Activated T-cell treated with anti-CD3 and anti-CD28 coated beads, Interleukin-2, amount 50 U/mL, for 4 hours (primary cell): ENCODE measurements at places on chromosomes 12 and 14. TPM values are rescaled to one million over a fixed set of nuclear protein-coding genes. Genes with fewer than 3 reads are reported as not detected.

IKZF4 gene
- 9.4 TPM for total RNA-seq

DNA sequence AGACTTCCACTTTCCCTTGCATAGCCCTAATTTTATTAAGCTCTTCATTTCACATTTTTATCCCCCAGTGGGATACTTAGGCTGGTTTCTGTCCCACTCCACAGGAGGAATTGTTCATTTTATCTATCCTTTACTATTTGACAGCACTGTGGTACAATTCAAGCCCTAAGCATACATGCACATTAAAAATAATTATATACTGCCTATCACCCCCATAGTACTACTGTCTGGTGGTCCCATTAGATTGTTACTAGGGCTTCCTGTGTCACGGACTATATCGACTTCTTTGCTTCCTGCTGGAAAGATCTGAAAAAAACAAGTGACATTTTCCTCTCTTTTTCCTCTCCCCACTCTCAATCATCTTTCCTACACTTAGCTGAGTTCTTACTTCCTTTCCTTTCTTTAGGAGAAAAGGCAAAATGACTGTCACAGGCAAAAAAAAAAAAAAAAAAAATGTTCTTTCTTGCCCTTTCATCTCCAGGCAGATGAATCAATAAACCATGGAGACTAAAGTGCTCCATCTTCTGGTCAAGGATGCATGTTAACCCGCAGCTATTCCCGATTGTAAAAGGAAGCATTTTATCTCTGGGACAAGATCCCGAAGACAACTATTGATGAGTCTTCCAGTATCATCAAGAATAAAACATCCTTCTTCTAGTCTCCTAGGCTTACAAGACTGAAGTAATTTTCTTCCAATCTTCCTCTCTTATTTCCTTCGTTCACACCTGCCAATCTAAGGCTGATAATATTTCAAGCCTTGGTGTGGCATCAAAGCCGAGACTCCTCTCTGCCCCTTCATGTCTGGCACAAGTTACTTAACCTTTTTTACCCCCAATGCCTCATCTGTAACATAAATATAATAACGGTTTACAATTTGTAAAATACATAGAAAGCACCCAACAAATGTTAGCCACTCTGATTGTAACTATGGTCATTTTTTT is 94.4 kb upstream of the PLEKHG7 start:
- DNase-seq, result no peak

DNA sequence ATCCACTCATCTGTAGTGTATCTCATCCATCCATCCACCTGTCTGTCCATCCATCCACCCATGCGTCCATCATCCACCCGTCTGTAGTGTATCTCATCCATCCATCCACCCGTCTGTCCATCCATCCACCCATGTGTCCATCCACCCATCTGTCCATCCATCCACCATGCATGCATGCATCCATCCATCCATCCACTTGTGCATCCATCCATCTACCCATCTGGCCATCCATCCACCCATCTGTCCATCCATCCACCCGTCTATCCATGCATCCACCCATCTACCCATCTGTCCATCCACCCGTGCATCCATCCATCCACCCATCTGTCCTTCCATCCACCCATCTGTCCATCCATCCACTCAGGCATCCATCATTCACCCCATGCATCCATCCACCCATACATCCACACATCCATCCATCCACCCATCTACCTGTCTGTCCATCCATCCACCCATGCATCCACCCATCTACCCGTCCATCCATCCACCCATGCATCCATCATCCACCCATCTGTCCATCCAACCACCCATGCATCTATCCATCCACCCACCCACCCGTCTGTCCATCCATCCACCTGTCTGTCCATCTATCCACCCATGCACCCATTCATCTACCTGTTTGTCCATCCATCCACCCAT is 28.5 kb downstream of the FBRSL1 start:
- no peak for DNase-seq

- no peak for DNase-seq
These were observed 9.9 kb downstream of the TMEM19 start for GRCh38 chr12:71695782-71696181.

GRCh38 chr14:34833549-34834523 is 41.3 kb downstream of the BAZ1A start:
- no peak for DNase-seq

TGFB3 gene
- 4.1 TPM for total RNA-seq

- DNase-seq, result no peak
These were observed 51.8 kb downstream of the SLC15A5 start for GRCh38 chr12:16225692-16226091.

CSAD gene
- 10.6 TPM for total RNA-seq

GRCh38 chr12:115090783-115091182 is 406.8 kb upstream of the TBX3 start:
- DNase-seq, result no peak

RFX4 gene
- not detected for total RNA-seq

DNA sequence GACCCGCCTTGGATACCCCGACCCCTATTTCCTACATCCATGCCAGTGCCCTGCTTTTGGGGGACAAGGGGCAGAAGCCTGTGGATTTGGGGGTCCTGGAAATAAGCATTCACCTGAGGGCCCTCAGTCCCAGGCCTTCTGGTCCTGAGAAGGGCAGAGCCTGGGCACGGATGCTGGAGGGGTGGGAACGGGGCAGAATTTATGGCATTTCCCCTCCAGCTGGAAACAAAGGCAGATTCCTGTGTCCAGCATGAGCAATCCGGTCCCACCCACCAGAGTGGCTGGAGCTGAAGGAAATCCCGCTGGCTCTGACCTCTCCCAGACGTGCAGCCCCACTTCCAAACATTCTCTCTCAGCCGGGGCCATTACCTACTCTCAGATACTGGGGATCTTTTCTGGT is 9.3 kb downstream of the ANKRD33 start:
- DNase-seq, result no peak

PLBD1 gene
- 0.43 TPM for total RNA-seq

GPRC5A gene
- total RNA-seq, result 0.50 TPM

DNA sequence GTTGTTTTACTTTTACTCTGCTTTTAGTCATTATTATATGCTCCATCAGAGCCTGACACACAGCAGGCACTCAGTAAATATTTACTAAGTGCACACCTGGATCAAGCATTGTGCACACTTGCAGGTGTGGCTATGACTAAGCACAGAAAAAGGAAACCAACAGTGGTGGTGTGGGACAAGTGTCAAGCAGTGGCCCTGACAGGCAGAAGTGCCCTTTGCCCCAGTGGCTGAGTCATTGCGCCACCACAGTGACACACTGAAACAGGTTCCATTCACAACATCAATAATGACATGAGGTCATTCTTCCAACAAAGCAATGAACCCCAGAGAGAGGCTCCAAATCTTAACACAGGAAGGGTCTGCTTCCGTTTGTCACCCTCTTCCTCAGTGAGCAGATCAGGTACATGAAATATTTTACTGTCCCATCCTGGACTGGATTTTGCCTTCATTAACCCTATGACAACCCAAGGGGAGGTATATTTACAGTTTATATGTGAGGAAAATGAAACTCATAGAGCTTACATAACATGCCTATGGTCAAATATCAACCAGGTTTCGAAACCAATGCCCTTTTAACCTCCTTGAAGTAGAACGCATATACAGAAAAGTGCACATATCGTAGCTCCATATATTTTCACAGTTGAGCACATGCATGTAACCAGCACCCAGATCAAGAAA is 82.6 kb upstream of the GTF2A1 start:
- DNase-seq, result no peak

GRCh38 chr12:4037747-4038312 is 164.6 kb upstream of the PARP11 start:
- no peak for DNase-seq

DNA sequence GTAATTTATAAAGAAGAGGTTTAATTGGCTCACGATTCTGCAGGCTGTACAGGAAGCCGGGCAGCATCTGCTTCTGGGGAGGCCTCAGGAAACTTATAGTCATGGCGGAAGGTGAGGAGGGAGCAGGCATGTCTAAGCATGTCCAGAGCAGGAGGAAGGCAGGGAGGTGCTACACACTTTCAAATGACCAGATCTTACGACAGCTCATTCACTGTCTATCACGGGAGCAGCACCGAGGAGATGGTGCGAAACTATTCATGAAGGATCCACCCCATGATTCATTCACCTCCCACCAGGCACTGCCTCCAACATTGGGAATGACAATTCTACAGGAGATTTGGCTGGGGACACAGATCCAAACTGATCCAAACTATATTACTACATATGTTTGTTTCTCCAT is 10.0 kb downstream of the SFSWAP start:
- no peak for DNase-seq

DNA sequence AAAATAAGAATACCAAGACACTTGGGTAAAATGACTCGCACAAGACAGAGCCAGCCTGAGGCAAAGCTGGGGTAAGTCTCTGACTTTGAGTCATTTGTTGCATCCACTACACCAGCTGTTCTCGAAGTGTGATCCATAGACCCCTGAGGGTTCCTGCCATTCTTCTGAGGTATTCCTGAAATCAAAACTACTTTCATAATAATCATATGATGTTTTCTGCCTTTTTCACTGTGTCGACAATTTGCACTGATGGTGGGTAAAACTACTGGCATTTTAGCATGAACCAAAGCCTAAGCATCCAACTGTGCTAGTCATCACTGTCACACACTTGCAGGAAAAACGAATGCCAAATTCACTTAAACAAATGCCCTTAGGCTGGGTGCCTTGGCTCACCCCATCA is 135.5 kb upstream of the FUT8 start:
- no peak for DNase-seq

DNA sequence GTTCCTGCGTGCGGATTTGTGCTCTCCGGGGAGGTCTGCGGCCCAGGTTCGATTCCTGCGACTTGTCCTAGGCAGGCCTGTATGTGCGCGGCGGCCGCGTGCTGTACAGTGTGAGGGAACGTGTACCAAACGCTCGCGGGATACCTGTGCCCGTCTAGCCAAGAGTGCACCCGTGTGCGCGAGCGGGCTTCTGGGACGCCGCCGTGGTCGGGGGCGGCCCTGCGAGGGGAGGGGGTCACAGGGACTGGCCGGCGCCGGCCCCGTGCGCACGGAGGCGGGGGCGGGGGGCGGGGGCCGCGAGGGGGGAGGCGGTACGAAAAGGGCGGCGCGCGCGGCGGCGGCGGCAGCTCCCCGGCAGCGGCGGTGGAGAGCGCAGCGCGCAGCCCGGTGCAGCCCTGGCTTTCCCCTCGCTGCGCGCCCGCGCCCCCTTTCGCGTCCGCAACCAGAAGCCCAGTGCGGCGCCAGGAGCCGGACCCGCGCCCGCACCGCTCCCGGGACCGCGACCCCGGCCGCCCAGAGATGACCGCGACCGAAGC is at the start of gene DLK1:
DLK1 (plus strand) TSS at position 343 of the 536 bp plus-strand sequence; CDS start at position 520, 177 bp downstream.
- DNase-seq, result no peak

DNA sequence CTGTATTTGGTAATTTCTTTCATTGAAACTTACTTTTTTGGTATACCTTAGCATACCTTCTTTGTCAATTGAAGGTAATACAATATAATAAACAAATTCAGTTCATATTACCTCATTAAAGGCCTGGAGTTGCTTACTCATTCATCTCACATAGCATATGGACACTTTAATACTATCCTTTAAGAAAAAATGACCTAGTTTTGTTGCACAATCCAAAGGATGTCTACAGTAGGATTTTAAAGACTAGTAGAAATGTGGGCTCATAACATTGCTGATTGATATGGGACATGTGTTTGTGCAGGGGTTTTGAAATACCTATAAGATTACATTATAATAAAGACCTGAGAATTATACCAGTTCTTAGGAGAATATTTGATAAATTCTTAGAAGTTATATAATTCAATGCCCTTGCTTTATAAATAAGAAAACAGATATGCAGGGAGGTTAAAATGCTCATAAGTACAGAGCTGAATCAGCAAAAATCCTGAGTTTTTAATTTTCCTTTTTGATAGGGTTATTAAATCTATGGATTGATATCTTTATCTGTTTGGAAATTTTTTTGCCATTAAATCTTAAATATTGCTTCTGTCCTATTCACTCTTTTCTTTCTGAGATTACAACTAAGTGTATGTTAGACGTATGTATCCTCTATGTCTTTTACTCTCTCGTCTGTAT is 352.1 kb downstream of the ATP23 start:
- DNase-seq, result no peak

- no peak for DNase-seq
These were observed 24.7 kb upstream of the NTF3 start for GRCh38 chr12:5407034-5407856.

IL23A gene
- total RNA-seq, result 35.1 TPM

DNA sequence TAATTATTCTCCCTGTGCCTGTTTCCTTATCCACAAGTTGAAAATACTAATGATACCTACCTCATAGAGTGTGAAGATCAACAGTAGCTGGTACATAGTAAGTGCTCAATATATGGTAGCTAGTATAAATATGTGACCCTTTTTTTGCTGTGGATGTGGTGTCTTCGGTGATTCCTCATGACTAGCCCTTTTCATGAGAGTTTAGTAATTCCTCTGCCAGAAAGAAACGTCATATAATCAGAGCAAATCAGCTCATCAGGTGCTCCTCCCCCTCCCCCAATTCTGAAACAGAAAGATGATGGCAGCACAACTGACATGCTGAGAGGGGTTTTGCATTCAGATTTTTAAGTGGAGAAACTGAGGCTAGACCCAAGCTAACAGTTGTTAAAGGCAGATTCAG is 210.8 kb downstream of the SLC41A2 start:
- no peak for DNase-seq

DNA sequence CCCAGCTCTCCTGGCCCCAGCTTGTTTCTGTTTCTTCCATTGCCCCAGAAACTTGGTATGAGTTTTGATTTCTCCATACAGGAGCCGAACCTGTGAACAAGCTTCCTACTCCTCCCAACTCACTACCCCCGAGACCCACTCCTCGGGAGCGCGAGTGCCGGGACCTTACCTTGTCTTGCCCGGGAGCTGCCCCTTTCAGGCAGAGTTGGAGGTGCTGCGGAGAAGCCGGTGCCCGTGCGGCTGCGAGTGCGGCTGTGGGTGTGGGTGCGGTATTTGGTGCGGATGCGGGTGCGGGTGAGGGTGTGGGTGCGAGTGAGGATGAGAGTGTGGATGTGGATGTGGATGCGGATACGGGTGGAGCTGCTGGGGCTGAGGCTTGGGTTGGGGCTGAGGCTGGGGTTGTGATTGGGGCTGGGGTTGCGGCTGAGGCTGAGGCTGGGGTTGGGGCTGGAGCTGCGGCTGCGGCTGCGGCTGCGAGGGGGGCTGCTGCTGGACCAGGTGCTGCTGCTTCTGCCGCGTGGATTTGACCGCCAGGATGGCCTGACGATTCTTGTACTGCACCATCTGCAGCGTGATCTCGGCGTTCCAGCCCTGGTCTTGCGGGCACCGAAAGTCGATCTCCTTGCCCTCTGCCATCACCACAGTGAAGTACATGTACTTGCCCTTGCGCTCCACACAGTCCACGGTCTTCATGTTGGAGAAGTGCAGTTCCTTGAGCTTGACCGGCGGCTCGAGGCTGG is 1.1 kb downstream of the PHLDA1 start:
- peak; percentile 49 for DNase-seq

ASB2 gene
- total RNA-seq, result 9.9 TPM

TAS2R7 gene
- not detected for total RNA-seq
